ENCODE measurements at places on chromosomes 13 and 19.

DNA sequence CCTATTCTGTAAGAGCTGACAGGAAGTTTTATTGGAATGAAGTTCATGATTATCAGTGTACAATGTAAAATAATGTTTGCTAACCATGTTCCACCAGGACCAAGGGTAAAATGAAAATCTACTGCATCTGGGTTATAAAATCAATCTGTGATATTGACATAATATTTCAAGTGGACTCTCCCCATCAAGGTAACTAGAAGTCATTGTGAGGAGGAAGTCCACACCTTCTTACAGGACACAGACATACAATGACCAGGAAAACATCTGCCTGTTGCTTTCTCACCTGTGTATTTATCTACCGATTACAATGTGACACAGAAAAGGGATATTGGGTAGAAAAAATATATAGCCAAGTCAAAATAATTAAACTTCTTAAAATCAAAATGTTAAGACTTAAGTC is 140.7 kb upstream of the RFC3 start:
- H3K27me3 ChIP-seq = no peaks in the 10 kb centered on the region
- no peak for DNase-seq

GRCh38 chr19:51733742-51734522 is 10.1 kb upstream of the HAS1 start:
- H3K4me1 ChIP-seq = no peaks in the 10 kb centered on the region
- H3K27me3 ChIP-seq = no peaks in the 10 kb centered on the region
- H3K27ac ChIP-seq = no peak overlapping the region

GRCh38 chr19:10654610-10655456 is 687 bp downstream of the ILF3 start:
- no peaks in the 10 kb centered on the region for H3K4me1 ChIP-seq
- H3K4me3 ChIP-seq = peak overlapping the region; percentile 82
- DNase-seq = peak; percentile 58
- no peak overlapping the region for H3K27ac ChIP-seq

- no peak overlapping the region for H3K4me3 ChIP-seq
- H3K27me3 ChIP-seq = no peaks in the 10 kb centered on the region
- H3K36me3 ChIP-seq = no peaks in the 10 kb centered on the region
- no peak for DNase-seq
These were observed 13.4 kb downstream of the MCF2L start for GRCh38 chr13:112982281-112983041.

- H3K4me3 ChIP-seq = no peak overlapping the region
- DNase-seq = no peak
- no peaks in the 10 kb centered on the region for H3K27me3 ChIP-seq
- no peak overlapping the region for H3K27ac ChIP-seq
- H3K4me1 ChIP-seq = peaks cover 6% of the 10 kb centered on the region
- H3K36me3 ChIP-seq = no peaks in the 10 kb centered on the region
These were observed 12.1 kb upstream of the DACH1 start for GRCh38 chr13:71879129-71879535.

DNA sequence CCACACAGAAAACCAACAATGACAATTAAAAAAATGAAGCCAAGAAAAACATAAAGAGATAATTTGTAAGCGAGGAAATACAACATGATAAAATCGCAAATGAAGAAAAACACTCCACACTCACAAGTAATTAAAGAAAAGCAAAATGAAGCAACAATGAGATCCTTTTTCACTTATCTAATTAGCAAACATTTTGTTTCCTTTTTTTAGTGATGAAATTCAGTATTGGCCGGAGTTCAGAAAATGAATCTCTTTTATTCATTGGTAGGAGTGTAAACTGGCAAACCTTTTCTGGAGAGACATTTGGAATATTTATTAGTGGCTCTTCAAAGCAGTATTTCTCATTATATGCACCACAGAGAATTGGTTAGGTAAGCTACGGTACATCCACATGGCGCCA is 70.6 kb upstream of the POMP start:
- H3K27me3 ChIP-seq = no peaks in the 10 kb centered on the region
- no peak for DNase-seq
- no peak overlapping the region for H3K27ac ChIP-seq
- no peaks in the 10 kb centered on the region for H3K36me3 ChIP-seq

GRCh38 chr19:10729411-10729810 is 11.5 kb downstream of the DNM2 start:
- H3K4me3 ChIP-seq = no peak overlapping the region
- no peak overlapping the region for H3K27ac ChIP-seq
- DNase-seq = no peak
- no peaks in the 10 kb centered on the region for H3K4me1 ChIP-seq

GRCh38 chr19:49473868-49474541 is at the start of gene FLT3LG:
Gene FLT3LG (plus strand): TSS chr19:49474215. CDS start chr19:49474640, 425 bp downstream.
- H3K36me3 ChIP-seq = peaks cover 2% of the 10 kb centered on the region
- H3K27ac ChIP-seq = no peak within 1 kb of the TSS
- H3K4me1 ChIP-seq = 0 out of 2 replicates have a peak, but pooled peaks cover 2% of the 10 kb centered on the region
- peak within 1 kb of the TSS; percentile 40 for H3K4me3 ChIP-seq

GRCh38 chr13:99353836-99354235 is 46.6 kb upstream of the GPR183 start:
- H3K4me1 ChIP-seq = no peaks in the 10 kb centered on the region
- no peak for DNase-seq
- H3K36me3 ChIP-seq = peaks cover 7% of the 10 kb centered on the region
- H3K27ac ChIP-seq = no peak overlapping the region
- H3K4me3 ChIP-seq = no peak overlapping the region
- H3K27me3 ChIP-seq = no peaks in the 10 kb centered on the region

DNA sequence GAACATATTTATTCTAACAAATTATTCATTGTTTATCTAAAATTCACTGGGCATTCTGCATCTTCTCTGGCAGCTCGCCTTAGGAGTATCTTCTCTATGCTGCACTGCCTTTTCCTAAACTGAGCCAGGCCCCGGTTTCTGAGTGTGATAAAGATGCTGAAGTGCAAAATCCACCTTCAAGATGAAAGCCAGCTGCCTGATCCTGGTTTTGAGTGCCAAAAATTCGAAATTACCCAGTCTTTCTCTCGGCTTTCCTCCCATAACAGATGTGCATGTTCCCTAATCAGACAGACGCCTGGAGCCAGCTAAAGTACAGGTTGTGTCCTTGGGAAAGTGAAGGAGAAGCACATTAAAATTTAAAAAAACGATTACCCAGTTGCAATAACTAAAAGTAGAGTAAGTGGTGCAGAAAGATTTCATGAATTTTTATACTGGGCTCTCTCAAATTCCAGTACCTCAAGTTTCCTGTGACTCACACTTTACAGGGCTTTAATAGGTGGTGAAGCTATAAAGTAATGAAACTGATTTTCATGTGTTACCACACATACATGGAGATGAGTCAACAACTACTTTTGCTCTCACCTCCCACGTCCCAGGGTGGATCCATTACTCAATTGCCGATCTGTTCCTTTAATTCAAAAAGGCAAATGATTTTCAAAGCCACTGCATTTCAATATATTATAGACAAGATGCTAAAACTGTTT is 65.0 kb upstream of the GTF2F2 start:
- no peaks in the 10 kb centered on the region for H3K27me3 ChIP-seq
- no peak for DNase-seq
- no peak overlapping the region for H3K27ac ChIP-seq
- H3K4me1 ChIP-seq = no peaks in the 10 kb centered on the region

DNA sequence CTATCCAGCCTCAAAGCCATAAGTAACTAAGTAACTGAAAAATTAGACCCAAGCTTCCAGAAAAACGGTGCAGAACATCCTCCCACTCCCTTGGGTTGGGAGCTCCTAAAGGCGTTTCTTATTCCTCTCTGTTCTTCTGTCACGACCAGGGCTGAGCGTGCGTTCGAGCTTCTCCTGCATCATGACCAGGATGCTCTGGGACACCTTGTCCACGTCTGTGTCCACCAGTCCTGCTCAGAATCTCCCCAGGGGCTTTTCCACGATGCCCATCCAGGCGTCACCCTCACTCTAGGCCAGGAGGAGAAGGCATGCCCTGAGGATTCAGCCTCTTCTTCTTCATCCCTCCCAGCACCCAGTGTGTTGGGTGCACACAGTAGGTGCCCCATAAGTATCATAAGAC is 37.8 kb upstream of the GAS6 start:
- no peaks in the 10 kb centered on the region for H3K36me3 ChIP-seq
- H3K4me3 ChIP-seq = no peak overlapping the region
- DNase-seq = no peak

- no peaks in the 10 kb centered on the region for H3K4me1 ChIP-seq
- H3K4me3 ChIP-seq = no peak overlapping the region
- no peaks in the 10 kb centered on the region for H3K27me3 ChIP-seq
- no peak overlapping the region for H3K27ac ChIP-seq
- DNase-seq = no peak
These were observed 589.8 kb downstream of the LMO7 start for GRCh38 chr13:76225815-76226489.

- H3K27me3 ChIP-seq = no peaks in the 10 kb centered on the region
- H3K36me3 ChIP-seq = no peaks in the 10 kb centered on the region
- H3K4me1 ChIP-seq = 0 out of 2 replicates have a peak, but pooled peaks cover 4% of the 10 kb centered on the region
- peak; percentile 94 for DNase-seq
- H3K4me3 ChIP-seq = peak overlapping the region; percentile 19
These were observed 6.5 kb upstream of the ZNF579 start for GRCh38 chr19:55586976-55587668.

DNA sequence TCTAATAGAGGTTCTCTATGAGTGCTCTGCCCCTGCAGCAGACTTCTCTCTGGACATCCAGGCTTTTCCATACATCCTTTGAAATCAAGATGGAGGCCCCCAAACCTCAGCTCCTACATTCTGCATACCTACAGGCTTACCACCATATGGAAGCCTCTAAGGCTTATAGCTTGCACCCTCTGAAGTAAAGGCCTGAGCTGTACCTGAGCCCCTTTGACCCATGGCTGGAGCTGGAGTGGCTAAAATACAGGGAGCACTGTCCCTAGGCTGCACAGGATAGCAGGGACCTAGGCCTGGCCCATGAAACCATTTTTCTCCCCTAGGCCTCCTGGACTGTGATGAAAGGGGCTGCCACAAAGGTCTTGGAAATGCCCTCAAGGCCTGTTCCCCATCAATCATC is 1086.1 kb upstream of the MIR17HG start:
- no peak overlapping the region for H3K4me3 ChIP-seq
- no peaks in the 10 kb centered on the region for H3K4me1 ChIP-seq
- no peaks in the 10 kb centered on the region for H3K36me3 ChIP-seq
- no peaks in the 10 kb centered on the region for H3K27me3 ChIP-seq

- no peak overlapping the region for H3K4me3 ChIP-seq
- no peak for DNase-seq
- H3K27ac ChIP-seq = no peak overlapping the region
- H3K4me1 ChIP-seq = no peaks in the 10 kb centered on the region
These were observed 292.2 kb downstream of the MZT1 start for GRCh38 chr13:72435251-72435650.

- H3K27me3 ChIP-seq = no peaks in the 10 kb centered on the region
- no peaks in the 10 kb centered on the region for H3K36me3 ChIP-seq
- no peak for DNase-seq
These were observed 65.0 kb downstream of the FGF9 start for GRCh38 chr13:21735701-21736401.

DNA sequence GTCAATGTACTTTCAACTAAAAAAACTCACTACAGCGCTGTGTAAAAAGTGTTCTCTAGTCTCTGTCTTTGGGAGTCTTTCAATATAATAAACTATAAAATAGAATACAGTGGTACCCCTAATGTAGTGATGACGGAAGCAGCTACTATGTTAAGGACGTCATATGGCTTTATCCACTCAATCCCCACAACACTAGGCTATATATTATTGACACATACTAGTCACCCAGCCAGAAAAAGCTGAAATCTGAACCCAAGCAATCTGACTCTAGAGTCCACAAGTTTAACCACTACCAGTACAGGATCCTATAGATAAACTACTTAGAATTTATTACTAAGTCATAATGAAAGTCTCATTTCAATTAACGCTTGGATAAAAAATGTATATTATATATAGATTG is 48.3 kb downstream of the ELF1 start:
- DNase-seq = no peak
- no peak overlapping the region for H3K27ac ChIP-seq
- H3K36me3 ChIP-seq = no peaks in the 10 kb centered on the region
- no peaks in the 10 kb centered on the region for H3K27me3 ChIP-seq
- no peak overlapping the region for H3K4me3 ChIP-seq
- H3K4me1 ChIP-seq = no peaks in the 10 kb centered on the region

DNA sequence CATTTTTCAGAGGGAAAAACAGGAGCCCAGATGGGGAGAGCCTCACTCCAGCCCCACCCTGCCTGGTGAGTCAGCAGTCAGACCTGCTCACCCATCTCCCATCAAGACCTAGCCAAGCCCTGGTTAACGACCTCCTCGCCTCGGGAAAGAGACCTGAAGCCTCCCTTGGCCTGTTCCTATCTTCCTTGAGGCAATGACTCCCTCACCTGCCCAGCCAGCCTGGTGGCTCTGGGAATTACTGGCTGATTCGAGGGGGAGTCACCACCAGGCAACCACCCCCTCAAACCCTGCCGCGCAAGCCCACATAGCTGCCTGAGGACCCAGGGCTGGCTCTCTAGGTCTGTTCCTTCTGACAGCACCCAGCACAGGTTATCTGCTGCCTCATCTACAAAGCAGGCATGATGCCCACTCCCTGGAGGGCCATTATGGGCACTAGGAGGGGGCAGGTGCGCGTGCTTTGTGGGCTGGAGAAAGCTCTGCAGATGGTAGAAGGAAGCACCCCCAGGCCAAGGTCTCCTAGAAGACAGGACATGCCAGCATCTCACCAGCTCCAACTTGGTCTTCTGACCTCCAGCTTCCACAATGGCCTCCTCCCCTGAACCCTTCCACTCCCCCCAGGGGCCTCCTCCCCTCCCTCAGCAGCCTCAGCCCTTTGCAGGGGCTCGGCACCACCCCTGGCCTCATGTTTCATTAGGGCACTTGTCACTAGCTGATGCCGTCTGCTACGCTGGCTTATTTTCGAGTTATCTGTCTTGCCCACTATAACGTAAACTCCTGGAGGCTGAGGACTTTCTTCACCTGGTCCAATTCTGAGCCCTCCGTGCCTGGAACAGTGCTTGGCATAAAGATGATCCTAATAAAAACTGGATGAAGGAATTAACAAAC is 10.4 kb downstream of the DEDD2 start:
- no peak overlapping the region for H3K4me3 ChIP-seq
- H3K27me3 ChIP-seq = no peaks in the 10 kb centered on the region
- no peak for DNase-seq
- no peaks in the 10 kb centered on the region for H3K4me1 ChIP-seq
